ENCODE measurements at places on chromosomes 3 and 15.

DNA sequence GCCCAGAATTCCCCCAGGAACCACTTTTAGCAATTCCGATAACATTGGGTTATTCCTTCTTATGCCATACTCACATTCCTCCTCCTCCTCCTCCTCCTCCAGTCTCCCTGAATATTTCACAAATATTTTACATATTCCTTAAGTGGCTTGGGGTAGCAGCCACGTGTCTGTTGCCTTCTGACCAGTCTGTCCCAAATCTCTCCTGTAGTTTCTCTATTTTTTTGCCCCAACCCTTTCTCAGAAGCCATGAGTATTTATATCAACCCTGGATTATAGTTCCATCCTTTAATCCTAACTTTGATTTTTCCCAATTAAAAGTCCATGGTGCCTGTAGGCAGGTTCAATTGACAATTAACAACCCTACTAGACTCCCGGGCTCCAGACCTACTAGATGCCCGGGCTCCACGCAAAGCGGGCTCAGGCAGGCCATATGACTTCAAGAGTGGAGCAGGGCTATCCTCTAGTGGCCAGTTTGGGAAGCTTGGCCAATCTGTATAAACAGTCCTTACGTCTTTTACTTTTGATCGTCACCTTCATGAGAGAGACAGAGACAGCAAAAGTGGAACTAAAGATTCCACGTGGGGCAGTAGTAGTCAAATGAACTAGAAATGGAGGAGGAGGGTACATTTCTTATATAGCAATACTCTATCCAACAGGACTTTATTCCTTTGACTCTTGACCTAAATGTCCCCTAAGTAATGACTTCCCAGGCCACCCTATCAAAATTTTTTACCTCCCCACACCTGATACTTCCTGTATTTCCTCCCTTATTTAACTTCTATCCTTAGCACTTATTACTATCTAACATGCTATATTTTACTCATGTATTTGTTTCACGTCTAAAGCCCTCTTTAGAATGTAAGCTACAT lies 69.7 kb downstream of the USF3 start:
- DNase-seq: peak; percentile 26

DNA sequence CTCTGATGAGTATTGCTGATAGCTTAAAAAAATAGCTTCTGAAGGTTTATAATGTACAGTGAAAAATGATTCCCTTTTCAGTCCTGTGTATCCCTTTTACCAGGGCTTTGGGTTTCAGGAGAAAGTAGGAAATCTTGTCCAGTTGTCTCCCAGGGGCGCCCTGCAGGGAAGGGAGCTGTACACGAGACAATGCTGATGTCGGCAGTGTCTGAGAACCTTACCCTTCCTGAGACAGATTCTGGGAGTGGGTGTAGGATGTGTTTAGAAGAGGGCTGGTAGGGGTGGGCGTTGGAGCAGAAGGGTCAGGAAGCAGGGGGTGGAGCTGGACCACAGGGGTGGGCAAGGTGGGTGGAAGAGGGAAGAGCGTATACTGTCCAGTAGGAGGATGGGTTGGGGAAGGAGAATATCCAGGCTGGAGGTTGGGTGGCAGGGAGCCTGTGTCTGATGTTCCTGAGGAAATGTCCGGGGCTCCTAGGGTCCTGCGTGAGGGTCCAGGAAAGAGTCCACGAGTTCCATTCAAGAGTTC lies 5.6 kb downstream of the THPO start:
- no peak for DNase-seq

GRCh38 chr15:55279746-55280351 lies 9.8 kb downstream of the RAB27A start:
- peak; percentile 66 for DNase-seq

DNA sequence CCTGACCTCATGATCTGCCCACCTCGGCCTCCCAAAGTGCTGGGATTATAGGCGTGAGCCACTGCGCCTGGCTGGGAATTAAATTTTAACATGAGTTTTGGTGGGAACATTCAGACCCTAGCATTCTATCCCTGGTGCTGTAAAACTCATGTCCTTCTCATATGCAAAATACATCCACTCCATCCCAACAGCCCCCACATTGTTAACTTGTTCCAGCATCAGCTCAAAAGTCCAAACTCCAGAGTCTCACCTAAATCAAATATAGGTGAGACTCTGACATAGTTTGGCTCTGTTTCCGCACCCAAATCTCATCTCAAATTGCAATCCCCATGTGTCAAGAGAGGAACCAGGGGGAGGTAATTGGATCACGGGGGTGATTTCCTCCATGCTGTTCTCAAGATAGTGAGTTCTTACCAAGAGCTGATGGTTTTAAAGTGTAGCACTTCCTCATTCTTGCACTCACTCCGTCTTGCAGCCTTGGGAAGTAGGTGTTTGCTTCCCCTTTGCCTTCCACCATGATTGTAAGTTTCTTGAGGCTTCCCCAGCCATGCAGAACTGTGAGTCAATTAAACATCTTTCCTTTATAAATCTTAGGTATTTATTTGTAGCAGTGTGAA lies 96.2 kb upstream of the PLCL2 start:
- DNase-seq: no peak

GRCh38 chr3:118705487-118706219 lies 329.0 kb downstream of the IGSF11 start:
- DNase-seq: no peak

- DNase-seq: no peak
Observed at GRCh38 chr3:71077070-71077469, 506.5 kb downstream of the FOXP1 start.
